Neuronal stem cell (in vitro differentiated cells): ENCODE measurements at places on chromosomes 5 and 9.

GRCh38 chr5:37871023-37871815, 31.4 kb upstream of the GDNF start:
- DNase-seq, result no peak

DNA sequence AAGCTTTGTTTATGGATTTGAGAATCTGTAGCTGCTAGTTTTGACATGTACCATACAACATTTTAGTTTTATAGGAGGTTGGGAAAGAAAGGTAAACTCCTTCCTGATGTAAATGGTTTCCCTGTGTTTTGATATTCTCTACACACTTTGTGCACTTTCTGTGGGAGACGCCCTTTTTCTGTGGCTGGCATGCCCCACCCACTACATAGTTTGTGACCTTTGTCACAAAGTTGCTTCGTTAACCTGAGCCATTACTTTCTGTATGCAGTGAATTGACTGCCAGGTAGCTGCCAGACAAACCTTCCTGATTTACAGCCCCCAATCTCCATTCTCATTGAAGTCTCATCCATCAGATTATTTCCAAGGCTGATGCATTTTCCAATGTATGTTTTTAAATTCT, 90.6 kb downstream of the NLN start:
- no peak for DNase-seq

DNA sequence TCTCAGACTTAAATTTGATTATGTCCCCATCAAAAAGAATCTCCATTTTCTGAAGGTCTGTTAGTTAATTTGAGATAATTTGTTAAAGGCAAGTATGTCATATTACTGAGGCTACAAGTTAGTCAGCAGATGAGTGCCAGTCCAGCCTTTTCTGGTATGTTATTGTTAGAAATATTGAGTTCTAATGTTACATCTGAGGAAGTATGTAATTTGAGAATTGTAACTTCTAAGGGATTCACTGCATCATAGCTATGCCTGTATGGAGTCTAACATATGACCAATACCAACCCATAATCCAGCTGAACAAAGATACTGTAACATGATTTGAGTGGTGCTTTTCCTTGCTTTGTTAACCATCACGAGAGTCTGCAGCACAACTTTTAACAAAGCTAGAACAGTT, 13.9 kb downstream of the SLC23A1 start:
- no peak for DNase-seq

DNA sequence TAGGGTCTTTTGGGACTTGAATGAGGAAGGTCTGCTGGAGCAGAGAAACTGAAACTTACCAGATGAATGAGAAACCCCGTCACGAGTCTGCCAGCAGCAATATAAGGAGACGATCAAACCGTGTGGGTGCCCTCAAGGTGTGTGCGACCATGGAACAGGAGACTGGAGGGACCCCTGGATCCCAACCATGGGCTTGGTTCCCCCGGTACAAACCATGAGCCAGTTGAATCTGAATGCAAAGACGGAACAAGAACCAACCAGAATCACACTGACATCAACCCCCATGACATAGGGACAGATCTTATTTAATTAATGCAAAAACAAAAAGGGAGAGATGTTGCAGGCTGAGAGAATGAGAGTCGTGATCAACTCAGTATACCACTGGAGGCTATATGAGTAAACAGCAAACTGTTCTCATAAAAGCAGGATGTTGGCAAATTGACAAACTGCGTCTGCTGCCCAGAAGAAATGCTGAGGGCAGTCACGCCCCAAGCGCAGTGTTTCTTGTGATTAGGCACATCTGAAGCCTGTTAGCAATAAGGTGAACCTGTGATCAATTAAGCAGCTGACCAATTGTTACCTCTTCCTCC, 475.5 kb upstream of the ACO1 start:
- DNase-seq, result no peak

DNA sequence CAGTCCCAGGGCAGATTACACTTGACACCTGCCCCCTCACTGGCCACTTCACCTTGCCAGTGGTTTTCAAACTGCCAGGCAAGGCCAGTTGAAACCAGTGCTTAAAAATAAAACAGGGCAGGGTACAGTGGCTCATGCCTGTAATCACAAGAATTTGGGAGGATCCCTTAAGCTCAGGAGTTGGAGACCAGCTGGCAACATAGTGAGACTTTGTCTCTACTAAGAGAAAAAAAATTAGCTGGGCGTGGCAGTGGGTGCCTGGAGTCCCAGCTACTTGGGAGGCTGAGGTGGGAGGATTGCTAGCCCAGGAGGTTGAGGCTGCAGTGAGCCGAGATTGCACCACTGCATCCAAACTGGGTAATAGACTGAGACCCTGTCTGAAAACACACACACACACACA, 58.1 kb downstream of the ROPN1L start:
- no peak for DNase-seq

- no peak for DNase-seq
Measured at GRCh38 chr5:115842089-115842935, 577 bp downstream of the AP3S1 start.

GRCh38 chr5:134902071-134902801, 2.7 kb upstream of the PCBD2 start:
- no peak for DNase-seq

DNA sequence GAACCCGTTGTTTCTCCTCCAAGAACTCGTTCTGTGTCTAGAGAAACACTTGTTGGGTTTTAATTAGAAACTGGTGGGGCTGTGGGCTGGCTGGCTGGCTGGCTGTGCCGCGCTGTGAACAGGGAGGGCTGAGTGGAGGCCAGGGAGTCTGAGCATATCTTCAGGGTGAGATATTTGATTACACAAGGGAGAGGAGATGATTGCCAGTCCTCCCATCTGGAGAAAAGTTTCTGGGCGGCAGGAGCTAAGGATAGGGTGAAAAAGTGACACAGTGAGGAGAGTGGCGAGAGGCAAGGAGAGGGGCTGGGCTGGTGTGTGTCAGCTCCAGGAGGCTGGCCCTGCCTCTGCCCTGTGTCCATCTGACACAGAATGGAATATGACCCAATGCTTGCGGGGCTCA, 63.0 kb downstream of the GDNF start:
- no peak for DNase-seq

- DNase-seq, result no peak
Measured at GRCh38 chr5:7419846-7420245, 23.9 kb downstream of the ADCY2 start.

DNA sequence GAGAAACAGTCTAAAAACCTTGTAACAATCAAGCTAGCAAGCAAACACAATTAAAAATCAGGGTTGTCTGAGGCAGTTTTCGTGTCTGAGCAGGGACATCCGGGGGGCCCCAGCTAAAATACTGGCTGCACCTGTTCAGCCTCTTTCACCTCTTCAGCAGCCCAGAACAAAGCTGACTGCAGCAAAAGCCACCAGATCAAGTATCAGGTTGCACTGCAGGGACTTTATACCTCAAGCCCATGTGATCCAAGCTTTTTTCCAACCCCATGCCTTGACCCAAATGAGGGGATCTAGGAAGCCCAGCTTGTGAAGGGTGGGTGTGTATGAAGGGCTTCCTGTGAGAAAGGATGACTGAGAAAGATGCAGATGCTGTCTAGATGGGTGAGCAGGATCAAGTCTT, 133.4 kb downstream of the SEMA6A start:
- DNase-seq, result no peak
